ENCODE measurements at places on chromosomes 16 and 17.

DNA sequence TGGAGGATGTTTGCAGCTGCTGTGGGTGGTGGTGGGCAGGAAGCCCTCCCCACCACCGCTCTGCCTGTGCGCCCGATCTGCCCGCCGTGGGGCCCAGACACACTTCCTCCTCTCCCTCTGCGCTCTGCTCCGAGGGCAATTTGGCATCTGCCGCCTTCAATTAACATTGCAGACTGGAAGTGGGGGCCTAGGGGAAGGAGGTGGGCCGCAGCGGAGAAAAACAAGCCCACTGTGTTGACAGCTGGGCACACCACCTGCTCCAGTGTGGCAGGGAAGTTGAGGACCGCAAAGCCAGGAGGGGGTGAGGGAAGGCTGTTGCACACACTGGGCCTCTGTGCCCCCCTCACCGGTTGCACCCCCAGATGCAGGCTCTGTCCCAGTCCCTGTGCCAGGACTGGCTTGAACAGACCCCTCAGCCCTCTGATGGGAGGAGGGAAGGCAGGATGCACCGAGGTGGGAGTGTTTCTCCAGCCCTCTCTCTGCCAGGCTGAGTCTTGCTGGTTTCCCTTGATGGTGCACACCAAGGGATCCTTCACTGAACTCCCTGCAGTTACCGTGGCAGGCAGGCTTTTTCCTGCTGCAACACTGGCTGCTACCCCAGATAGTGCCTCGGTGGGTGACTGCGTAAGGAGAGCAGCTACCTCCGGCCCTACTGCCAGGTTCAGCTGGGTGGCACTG, 72.8 kb upstream of the MED9 start:
- no peak for DNase-seq

DNA sequence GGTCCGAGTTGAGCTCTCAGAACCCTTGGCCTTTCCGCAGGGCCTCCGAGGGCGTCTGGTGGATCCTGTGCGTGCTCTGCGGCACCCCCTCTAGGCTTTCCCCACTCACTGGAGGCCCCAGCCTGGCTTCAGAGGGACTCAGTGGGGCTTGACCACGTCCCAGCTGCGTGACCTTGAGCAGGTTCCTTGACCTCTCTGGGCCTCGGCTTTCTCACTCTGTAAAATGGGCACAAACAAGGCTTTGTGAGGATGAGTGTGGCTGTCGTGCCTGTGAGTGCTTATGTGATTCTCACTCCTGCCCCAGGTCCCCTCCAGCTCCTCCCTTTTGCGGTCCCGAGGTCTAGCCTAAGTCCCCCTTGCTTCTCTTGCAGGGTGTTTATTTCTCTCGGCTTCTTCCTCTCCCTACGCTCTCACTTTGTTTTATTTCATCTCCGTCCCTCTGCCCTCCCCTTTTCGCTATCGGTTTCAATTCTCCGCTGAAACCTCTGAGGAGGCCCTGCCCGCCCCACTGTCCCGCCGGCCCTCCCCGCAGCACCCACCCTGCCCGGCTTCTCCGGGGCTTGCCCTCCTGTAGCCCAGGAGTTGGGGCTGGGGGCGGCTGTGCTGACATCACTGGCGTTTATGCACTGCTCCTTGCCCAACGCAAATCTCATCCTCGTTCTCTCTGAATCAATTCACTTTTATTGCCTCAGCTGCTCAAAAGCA, 82.3 kb upstream of the CBX4 start:
- DNase-seq, result no peak

GRCh38 chr17:81335773-81336157, 40.7 kb upstream of the SLC38A10 start:
- DNase-seq, result no peak

DNA sequence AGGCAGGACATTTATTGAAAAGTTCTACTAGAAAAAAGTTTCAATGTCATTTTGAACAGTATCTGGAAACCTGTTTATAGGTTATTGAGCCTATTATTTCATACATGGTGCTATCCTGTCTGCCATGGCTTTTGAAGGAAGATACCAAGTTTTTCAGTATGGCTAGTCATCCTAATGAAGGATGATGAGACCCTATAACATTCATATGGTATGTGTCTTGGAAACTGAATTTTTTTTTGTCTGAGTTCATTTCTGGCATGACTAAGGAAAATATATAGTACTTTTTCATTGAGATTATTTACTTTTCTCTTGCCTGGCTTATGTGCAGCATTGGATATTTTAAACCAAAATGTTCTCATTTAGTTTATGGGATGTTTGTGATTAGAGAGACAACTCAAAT, 30.2 kb downstream of the CLTC start:
- DNase-seq, result no peak

- DNase-seq, result no peak
These were observed 164.0 kb downstream of the PHKB start for GRCh38 chr16:47625115-47625567.

DNA sequence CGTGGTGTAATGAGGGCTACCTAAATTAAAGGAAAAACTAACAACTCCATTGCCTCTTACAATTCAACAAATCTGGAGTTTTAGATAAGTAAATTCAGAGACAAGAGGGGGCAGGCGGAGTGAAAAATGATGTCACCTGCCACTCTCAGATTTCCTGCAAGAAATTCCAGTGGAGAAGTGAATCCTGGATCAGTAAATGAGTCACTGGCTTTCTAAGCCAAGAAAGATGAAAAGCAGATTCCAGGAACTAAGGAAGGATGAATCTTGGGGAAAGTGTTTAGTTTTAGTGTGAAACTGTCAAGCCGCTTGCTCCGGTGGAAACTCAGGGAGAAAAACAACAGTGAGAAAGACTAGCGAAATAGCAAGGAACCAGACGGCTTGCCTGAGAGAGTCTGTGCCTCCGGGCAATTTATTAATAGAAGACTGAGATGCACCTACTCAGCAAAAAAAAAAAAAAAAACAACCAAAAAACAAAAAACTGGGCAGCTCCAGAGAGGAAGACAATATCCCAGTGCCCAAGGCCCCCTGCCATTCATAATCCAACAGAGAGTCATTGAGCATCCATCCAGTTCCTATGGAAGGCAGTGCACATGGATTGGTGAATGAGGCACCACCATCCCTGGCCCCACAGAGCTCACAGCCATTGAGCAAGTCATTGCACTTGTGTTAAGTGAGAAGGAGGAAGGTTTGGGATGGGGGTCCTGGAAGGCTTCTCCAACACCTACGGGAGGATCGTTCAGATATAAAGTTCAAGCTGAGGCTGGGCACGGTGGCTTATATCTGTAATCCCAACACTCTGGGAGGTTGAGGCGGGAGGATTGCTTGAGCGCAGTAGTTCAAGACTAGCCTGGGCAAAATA, 12.1 kb upstream of the RIPOR1 start:
- no peak for DNase-seq

GRCh38 chr16:27485811-27486210, 63.9 kb downstream of the GTF3C1 start:
- no peak for DNase-seq

GRCh38 chr16:15934991-15935390, 14.4 kb upstream of the ABCC1 start:
- DNase-seq, result no peak

All from NCI-H2029 treated with DMSO at 0.1 percent for 48 hours (cell line).